Kidney (tissue), 22 donors: ENCODE measurements at places on chromosomes 1 and 21. TPM values are rescaled to one million over a fixed set of nuclear protein-coding genes. Genes with fewer than 3 reads are reported as not detected.

GRCh38 chr21:42853621-42854020, 25.7 kb downstream of the WDR4 start:
- no peak for DNase-seq

DNA sequence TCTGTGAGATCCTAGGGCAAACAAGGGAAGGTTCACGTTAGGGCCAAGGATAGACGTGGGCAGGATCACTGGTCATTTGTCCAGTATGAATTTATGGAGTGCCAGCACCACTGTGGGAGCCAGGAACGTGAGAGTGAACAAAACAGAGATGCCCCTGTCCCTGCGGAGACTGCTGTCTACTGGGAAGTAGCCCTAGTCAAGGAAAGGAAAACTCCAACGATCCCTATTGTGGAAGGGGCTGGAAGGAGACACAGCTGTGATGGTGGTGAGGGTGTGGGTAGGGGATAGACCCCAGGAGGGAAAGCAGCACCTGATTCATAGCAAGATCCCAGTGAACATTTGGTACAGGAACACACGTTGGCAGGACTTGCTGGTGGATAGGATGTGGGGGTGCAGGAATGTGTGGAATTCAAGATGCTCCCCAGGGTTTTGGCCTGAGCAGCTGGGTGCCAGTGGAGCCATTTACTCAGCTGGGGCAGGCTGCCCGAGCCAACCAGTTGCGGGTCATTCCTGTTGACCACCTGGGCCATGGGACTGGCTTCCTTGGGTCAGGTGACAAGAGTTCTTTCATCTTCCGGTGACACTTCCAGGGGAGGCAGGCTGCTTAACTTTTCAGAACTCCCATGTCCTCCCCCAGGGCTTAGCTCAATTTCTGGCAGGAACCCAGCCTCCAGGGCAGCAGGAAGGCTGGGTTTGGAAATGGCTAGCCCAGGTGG, 1.2 kb upstream of the ATP13A2 start:
- DNase-seq: no peak

DNA sequence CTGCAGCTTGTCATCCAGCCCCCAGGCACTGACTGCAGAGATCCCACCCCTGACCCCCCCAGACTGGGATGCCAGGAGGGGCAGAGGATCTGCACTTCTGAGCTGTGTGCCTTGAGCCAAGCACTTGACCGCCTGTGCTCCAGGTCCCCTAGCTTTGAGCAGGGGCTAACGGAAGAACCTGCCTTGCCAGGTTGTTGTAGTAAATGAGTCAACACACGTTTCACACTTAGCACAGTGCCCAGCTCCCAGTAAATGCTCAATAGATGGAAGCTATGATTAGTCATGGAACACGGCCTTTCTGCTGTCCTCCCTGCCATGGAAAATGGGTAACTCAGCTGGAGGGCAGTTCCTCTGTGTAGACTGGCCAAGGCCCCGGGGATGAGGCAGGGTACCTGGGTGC, 24.1 kb downstream of the IFFO2 start:
- DNase-seq: no peak

Gene KDM5B
- 55.5 TPM for total RNA-seq

DNA sequence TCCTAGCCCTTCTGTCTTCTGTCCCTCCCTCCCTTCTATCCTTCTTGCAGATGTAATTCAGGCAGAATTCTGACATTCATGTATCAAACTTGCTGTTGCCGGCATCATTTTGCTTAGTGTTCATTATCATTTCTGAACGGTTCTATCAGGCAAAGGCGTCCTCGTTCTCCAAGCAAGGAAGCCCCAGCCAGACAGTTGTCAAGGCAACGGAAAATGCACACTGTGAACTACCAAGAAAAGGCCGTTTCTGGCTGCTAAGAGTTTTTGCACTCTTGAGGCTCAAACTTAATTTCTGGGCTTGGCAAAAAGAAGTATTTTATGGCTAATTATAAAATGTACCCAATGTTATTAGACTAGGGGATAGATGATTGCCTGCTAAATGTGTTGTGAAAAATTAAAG, 164.7 kb upstream of the KCNJ15 start:
- DNase-seq: no peak

Gene LAX1
- 6.9 TPM for total RNA-seq

Gene ACTL8
- total RNA-seq: not detected

- DNase-seq: no peak
Measured at GRCh38 chr1:11960715-11961114, 19.5 kb upstream of the MFN2 start.

Gene DYNLT5
- 1.4 TPM for total RNA-seq
